CD4-positive, alpha-beta T cell treated with Interleukin-12 subunit alpha and Interleukin-12 subunit beta, for 1 hour (primary cell): ENCODE measurements at places on chromosomes 12 and 14.

DNA sequence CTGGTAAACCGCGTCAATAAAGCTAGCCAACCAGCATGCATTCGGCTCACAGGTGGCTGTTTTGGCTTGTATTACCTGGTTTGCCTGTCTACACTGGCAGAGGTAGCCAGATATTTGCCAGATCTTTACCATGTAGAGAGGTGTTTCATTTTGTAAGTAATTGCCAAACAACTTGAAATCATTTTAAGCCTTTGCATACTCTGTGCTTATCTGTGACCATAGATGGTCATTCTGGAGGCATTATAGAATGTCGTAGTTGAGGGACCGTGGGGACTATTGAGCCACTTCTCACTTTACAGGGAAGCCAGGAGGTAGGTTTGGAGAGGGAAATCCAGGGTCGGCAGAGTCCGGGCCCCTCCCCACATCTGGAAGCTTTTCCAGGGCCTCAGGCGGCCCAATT, 5.9 kb downstream of the ADGRD1 start:
- DNase-seq: no peak

- no peak for DNase-seq
Observed at GRCh38 chr12:65500091-65500900, 221.8 kb downstream of the MSRB3 start.

- DNase-seq: no peak
Observed at GRCh38 chr14:95046711-95047681, 110.3 kb downstream of the DICER1 start.

DNA sequence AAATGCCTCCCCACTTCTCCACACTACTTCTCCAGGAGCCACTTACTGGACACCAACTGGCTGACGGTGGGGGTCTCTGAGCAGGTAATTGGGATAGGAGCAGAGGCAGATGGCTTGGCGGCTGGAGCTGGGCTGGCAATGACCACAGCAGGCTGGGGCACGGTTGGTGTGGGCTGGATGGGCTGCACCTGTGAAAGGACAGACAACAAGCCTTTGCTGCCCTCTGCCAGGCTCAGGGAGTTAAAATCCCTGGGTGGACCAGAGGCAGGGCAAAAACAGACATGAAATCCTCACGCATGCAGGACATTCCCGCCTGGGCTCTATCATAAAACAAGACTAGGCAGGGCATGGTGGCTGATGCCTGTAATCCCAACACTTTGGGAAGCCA, 19.3 kb upstream of the TFCP2 start:
- DNase-seq: no peak

GRCh38 chr12:106249411-106250135, 1.8 kb upstream of the CKAP4 start:
- DNase-seq: no peak

DNA sequence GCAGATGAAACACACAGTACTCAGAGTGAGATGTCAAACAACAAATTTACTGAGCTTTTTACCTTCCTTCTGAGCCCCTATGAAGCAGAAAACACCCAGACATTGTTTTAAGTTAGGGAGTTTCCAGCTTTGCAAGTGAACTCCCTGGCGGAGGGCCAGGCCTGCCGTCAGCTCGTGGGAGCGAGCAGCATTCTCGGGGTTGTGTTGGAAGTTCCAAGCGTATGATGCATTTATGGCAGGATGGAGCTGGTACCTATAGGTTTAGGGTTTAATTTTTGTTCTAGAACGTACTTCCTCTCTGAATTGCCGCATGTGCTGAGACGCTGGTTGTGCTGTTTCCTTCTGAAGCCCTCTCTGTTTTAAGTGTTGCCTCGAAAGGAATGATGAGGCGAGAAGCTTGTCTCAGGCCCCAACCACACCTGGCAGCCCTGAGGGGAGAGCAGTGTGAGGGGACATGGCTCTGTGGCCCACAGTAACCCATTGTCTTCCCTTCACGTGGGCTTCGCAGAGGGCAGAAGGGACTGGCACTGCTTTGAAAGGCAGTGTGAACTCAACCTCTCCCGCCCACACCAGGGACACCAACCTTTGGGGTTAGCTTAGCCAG, 76.6 kb downstream of the SSPN start:
- DNase-seq: no peak

DNA sequence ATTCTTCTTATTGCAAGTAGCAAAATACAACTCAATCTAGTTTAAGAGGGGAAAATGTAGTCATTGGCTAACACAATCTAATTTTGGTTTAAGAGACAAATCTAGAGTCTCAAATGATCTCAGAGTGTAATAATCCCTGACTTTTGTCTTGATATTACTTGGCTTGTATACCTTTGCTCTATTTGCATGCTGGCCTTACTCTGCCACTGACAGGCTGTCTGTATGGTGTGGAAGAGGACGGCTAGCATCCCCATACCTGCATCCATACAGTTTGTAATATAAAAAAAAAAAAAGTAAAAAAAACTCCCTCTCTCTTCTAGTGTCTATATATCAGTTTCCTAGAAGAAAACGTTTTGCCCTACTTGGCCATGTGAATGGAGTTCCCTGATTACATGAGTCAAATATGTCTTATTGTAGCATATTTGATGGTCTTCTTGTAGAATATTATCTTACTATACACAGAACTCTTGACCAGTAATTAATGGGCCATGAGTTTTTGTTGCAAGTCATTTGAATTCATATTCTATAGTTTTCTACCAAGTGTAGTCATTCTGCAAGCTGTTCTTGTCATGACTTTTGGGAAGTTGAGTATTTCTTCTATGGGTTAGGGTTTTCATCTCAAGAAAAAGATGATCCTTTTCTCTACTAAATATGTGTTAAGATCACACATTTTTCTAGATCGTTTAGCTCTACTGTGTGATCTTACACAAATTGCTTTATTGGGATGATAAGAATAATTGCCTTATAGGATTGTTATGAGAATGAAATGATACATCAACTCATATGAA, 8.2 kb downstream of the HIF1A start:
- no peak for DNase-seq

- DNase-seq: no peak
Observed at GRCh38 chr14:32932302-32932913, 6.3 kb upstream of the NPAS3 start.

GRCh38 chr14:52694761-52695480, 437 bp downstream of the ERO1A start:
- DNase-seq: peak; percentile 71

DNA sequence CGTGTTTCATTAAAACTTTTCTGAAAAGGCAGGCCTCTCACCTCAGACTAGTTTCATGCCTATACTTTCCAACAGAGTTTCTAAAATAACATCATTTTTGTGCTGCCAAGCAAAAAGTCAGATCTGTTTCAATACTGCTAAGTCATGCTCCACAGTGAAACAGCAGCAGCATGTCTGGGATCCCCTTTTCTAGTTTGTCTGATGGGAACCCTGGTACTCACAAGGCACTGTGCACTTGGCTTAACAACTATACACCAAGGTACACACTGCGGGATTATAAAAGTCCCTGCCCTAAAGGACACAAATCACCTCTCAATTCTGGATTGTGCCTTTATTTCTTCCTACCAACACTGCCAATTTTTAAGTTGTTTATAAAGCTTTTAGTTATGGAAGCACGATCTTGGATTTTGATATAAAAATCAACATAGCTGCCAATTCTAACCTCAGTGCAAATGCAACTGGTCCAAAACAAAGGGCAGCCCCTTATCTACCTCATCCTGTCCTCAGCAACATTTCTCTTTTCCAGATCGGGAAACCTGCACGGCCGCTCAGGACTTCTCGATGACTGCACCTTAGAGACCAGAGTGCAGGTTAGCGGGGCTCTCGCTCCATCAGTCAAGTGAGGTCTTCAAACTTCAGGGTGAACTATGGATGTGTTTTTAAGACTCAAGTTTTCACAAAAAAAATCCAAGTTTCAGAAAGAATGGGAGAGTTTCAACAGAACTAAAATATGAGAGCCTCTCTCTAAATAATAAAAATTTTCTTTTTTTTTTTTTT, 1.7 kb upstream of the EIF5 start:
- no peak for DNase-seq

DNA sequence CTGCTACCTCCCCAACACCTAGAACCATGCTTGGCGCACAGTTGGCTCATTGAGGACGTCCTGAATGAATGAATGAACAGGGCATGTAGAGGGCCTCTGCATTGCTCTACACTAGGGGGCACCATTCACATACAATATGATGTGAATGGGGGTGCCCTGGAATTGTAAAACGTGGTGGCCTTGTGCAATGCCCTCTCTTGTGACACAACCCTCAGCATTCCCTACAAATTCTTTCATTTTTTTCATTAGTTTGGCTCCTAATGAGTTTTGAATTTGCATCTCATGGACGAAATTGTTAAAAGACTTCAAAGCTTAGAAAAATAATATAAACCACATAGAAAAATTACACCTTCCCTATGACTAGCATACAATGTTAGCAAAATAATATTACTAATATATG, 2.3 kb upstream of the DIO2 start:
- no peak for DNase-seq

GRCh38 chr12:42625611-42626010, 36.1 kb upstream of the PRICKLE1 start:
- no peak for DNase-seq

- no peak for DNase-seq
Observed at GRCh38 chr12:26156201-26156871, 31.5 kb upstream of the BHLHE41 start.

DNA sequence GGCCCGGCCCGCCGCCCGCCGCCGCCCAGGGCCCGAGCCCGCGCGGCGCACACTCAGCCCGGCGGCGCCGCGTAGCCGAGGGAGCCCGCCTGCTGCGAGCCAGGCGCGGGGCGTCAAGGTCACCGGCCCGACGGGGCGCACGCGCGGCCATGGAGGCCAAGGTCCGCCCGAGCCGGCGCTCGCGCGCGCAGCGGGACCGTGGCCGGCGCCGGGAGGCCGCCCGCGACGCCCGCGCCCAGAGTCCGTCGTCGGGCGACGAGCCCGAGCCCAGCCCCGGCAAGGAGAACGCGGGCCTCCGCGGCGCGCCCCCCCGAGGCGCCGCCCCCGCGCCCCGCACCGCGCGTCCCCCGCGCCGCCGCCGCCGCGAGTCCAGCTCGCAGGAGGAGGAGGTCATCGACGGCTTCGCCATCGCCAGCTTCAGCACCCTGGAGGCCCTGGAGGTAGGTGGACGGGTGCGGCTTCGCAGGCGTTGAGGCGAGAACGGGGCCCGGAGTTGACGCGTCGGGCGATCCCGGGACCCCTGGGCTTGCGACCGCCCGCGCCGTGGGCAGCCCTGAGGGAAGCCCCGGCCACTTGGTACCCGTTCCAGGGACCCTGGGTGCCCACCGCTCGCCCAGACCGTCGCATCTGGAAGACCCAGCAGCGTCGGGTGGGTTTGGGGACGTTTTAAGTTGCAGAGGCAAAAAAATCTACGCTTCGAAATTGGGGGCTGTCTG, 629 bp downstream of the FBRSL1 start:
- no peak for DNase-seq

DNA sequence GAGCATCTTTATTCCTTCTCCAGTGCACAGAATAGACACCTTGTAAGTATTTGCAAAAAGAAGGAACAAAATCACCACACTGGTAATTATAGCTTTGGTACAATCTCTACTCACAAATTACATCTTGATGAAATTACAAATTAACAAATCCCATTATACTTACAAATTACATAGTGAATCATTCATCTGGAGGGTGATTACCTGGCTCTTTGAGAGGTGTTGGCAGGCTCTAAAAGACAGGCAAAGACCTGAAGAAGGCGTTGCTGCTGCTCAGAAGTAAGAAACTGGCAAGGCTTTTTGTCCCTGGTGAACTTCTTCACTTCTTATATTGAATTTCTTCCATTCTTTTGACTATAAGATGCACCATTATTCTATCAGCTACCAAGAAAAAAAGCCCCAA, 21.7 kb upstream of the LMNTD1 start:
- DNase-seq: no peak

DNA sequence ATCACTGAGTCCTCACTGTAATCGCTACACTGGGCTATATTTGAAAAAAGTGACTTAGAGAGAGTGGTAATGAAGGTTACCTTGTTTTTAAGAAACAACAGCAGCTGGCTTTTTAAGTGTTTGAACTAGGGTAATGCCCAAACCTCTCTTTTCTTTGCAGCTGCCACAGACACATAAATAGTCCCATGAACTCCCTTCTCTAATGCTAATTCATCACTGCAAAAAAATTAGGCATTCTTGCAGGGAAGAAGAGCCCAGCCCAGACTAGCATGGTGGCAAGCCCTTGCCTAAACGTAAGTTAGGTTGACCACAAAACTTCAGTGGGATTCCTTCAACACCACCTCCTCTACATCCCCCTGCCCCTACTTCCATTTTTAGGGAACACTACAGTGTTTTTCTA, 17.9 kb upstream of the MED6 start:
- no peak for DNase-seq

GRCh38 chr14:104108570-104109541, 23.4 kb downstream of the ASPG start:
- DNase-seq: no peak

DNA sequence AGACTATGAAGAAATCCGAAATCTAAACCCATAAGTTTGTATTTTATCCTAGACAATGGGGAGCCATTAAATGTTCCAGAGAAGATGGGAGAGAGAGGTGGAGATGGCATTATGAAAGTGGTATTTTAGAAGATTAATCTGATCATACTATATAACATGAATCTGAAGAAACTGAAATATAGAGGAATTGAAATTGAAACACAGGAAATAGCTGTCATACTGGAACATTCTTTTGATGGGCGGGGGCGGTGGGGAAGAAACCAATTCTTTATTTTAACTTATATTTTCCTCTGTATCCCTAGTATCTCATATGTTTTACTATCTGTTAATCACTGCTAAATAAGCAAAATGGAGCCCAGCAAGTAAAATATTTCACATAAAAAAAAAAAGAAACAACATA, 27.0 kb upstream of the FOXN3 start:
- DNase-seq: no peak

GRCh38 chr12:92604786-92605185, 98.0 kb upstream of the PLEKHG7 start:
- DNase-seq: no peak

DNA sequence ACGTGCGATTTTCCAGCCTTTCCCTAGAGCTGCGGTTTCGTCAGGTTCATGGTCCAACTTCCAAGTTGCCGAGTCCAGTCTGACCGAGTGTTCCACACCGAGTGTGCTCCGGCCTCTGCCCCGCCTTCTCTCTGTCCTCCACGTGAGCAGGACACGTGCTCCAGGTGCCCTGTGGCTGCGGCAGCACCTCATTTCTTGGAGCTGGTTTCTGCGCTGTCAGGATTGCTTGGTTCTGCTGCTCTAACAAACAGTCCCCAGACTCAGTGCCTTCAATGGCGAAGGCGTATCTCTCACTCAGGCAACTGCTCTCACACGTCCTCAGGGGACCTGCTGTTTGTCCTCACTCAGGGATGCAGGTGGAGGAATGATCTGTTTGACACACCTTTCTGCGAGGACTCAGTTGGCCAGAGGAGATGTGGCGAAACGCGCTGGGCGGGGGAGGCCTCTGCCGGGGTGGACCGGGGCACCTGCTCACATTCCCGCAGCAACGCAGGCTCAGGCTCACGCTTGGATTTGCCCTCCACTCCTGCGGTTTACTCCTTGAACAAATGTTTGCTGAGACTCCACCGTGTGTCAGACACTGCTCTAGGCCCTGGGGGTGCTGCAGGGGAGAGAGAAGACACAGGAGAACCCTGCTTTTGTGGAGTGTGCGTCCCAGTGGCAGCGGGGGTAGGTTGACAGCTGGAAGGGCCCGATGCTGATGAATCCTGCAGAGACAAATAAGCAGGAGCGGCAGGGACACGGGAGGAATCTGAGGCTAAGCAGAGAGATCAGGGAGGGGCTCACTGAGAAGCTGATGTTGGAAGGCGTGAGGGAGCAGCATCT, 63.4 kb upstream of the FBRSL1 start:
- no peak for DNase-seq

- DNase-seq: no peak
Observed at GRCh38 chr12:83142914-83143313, 456.2 kb downstream of the TMTC2 start.

GRCh38 chr12:9960590-9960989, 10.6 kb upstream of the CLEC12A start:
- DNase-seq: no peak

GRCh38 chr14:84403585-84403984, 1126.4 kb upstream of the FLRT2 start:
- no peak for DNase-seq
